MCF 10A (cell line): ENCODE measurements at places on chromosomes 4 and X.

DNA sequence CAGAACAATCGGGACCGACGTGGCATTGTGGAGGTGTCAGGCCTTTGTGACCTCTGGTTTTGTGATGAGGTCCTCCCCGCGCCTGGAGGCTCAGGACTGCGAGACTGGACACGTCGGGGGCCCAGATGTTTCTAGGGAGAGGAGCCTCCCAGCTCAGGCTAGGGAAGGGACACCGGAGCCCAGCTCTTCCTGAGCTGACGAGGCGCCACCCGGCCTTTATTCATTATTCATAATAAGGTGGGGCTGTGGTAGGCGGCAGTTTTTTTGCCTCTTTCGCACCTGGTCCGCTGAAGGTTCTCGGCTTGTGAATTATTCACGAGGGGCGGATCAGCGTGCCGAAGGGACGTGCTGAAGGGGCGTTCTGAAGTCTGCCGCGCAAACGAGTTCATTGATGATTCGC lies 2.3 kb upstream of the UBA1 start:
- peaks cover 18% of the 10 kb centered on the region for H3K4me1 ChIP-seq
- H3K27ac ChIP-seq: peak overlapping the region; percentile 84
- peak overlapping the region; percentile 92 for H3K4me3 ChIP-seq
- peak; percentile 51 for DNase-seq
- H3K27me3 ChIP-seq: peaks cover 11% of the 10 kb centered on the region
- peaks cover 10% of the 10 kb centered on the region for H3K36me3 ChIP-seq

GRCh38 chrX:17737710-17737985 lies 355 bp downstream of the SCML1 start:
- H3K4me3 ChIP-seq: peak overlapping the region; percentile 76
- H3K4me1 ChIP-seq: peaks cover 12% of the 10 kb centered on the region
- peaks cover 10% of the 10 kb centered on the region for H3K27me3 ChIP-seq

DNA sequence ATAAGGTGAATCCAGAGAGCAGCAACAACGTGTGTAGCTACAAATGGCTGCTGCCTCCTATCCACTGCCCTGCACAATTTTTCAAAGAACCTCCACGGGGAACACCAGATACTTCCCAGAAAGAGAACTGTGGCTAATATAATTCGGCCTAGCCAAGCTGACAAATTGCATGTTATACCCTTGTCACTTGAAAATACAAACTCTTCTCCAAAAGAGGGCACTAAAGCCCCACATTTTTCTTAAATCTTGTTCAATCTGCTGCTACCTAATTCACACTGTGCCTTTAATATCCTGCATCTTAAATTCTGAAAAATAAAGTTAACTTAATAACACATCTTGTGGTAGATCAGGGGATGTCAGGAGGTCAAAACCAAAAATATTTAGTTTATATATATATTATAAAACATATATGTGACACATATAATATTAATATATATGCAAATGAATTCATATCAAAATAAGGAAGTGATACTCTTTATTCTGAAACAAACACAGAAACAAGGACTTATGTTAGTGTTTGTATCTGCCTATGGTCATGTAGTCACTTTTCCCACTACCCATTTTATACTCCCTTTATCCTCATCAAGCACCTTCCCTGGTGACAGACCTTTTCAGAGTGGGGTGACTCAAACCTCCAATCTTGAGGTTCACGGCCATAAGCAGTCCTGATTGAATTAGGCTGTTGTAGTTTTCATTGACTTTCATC lies 24.1 kb downstream of the CT45A1 start:
- peak; percentile 27 for DNase-seq
- H3K4me1 ChIP-seq: no peaks in the 10 kb centered on the region
- H3K27me3 ChIP-seq: no peaks in the 10 kb centered on the region
- no peaks in the 10 kb centered on the region for H3K36me3 ChIP-seq
- no peak overlapping the region for H3K4me3 ChIP-seq

GRCh38 chr4:47926667-47927258 lies 12.4 kb upstream of the NFXL1 start:
- DNase-seq: peak; percentile 62
- peaks cover 18% of the 10 kb centered on the region for H3K4me1 ChIP-seq
- no peak overlapping the region for H3K27ac ChIP-seq
- H3K4me3 ChIP-seq: peak overlapping the region; percentile 47
- no peaks in the 10 kb centered on the region for H3K27me3 ChIP-seq

GRCh38 chr4:18463987-18464559 lies 442.5 kb upstream of the LCORL start:
- H3K27ac ChIP-seq: no peak overlapping the region
- H3K4me1 ChIP-seq: peaks cover 14% of the 10 kb centered on the region
- no peak overlapping the region for H3K4me3 ChIP-seq
- H3K36me3 ChIP-seq: no peaks in the 10 kb centered on the region

- no peaks in the 10 kb centered on the region for H3K27me3 ChIP-seq
- no peak overlapping the region for H3K4me3 ChIP-seq
- H3K4me1 ChIP-seq: no peaks in the 10 kb centered on the region
- DNase-seq: no peak
Measured at GRCh38 chrX:151042842-151043241, 59.7 kb downstream of the HMGB3 start.

DNA sequence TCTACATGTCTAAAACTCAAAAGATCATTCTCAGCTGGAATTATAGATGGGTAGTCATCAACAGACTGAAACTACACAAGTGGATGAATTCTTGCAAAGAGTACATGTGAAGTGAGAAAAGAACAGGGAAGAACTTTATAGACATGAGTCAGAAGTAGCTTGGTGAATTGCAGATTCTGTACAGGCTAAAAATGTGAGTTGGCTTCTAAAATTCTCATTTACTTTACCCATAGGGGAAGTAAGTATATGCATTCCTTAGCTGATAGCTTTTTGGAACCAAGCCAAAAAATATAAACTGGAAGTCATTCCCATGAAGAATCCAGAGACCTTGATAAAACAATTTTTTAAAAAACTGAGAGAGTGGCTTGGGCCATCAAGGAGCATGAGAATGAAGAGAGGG lies 584.2 kb upstream of the FTHL17 start:
- peaks cover 34% of the 10 kb centered on the region for H3K27me3 ChIP-seq
- H3K4me1 ChIP-seq: no peaks in the 10 kb centered on the region
- no peak overlapping the region for H3K4me3 ChIP-seq
- no peak for DNase-seq

- no peak overlapping the region for H3K27ac ChIP-seq
- DNase-seq: no peak
Measured at GRCh38 chrX:97704474-97704873, 820.8 kb downstream of the RPA4 start.

DNA sequence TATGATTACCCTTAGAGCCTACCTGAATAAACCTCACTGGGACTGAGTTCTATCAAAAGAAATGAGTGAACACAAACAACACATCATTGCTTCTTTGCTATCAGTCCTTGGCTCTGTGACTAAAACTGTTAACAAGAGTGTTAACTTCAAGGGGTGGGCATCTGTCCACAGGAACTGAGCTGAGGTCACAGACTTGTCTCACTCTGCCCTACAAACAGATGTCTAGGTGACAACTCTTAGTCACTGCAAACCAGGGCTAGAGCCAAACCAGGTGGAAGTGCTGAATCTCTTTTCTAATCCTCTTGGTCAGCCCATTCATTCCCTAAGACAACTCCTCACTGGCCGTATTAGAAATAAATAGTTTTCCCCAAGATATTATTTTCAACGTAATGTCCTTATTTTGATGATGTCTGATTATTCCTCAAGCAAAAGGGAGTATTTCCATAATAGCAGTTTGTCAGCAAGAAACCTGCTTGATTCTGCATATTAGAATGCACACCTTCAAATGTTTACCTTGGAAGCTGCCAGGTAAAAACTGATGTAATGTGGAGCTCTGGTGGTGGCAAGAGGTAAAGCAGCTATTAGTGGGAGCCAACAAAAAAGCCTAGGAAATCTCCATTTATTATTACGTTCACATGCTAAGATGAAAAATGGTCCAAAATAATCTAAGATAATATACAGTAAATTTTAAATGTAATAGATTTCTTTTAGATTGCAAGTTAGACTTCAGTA lies 4.0 kb downstream of the COL25A1 start:
- H3K4me3 ChIP-seq: no peak overlapping the region
- H3K4me1 ChIP-seq: peaks cover 6% of the 10 kb centered on the region
- H3K27ac ChIP-seq: no peak overlapping the region
- peaks cover 8% of the 10 kb centered on the region for H3K27me3 ChIP-seq

DNA sequence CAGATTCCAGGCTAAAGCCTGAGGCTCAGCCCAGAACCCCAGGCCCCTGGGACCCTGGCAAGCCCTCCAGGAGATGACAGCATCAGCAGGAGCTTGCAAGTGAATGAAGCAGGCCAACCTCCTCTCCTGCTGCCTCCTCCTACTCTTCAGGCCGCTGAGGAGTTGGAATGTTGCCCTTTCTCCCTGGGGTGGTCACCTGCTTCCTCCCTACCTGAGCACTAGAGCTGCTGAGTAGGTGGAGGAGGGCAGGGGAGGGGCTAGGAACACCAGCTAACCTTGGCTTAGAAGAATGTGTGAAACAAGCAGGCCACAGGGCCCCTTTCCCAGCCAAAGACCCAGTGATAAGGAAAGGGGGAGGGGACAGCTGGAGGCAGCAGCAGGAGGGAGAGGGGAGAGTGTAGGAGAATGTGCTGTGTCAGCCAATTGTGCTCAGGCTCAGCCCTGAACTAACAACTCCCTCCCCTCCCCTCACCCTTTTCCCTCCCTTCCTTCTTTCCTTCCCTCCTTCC lies 58.0 kb downstream of the PJA1 start:
- no peaks in the 10 kb centered on the region for H3K36me3 ChIP-seq
- no peak overlapping the region for H3K4me3 ChIP-seq

DNA sequence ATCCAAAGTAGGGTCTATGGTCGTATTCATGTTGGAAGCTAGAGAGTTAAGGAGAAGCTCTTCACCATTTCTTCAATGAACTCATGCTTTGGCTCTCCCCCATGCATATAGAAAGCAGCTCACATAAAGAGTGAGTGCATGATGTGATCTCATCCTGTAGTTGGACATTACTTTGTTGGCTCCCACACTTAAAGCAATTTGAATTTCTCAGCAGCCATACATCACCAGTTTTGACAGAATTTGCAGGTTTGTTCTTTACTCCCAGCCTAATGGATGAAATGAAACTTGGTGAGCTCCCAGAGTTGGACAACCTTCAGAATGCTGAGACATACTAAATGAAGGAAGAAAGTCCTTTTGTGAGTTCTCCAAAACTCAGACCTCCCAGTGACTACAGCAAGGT lies 613.5 kb downstream of the IQCM start:
- H3K4me1 ChIP-seq: peaks cover 10% of the 10 kb centered on the region
- H3K27ac ChIP-seq: no peak overlapping the region
- DNase-seq: no peak
- no peaks in the 10 kb centered on the region for H3K36me3 ChIP-seq
- H3K27me3 ChIP-seq: no peaks in the 10 kb centered on the region

GRCh38 chr4:153204247-153204671 lies at the start of gene TRIM2:
Gene TRIM2, plus strand, starts transcription at chr4:153204443. Its CDS starts 88 bp downstream, at chr4:153204531.
- H3K4me3 ChIP-seq: no peak within 1 kb of the TSS
- H3K27ac ChIP-seq: no peak within 1 kb of the TSS
- H3K27me3 ChIP-seq: no peaks in the 10 kb centered on the region
- DNase-seq: no peak
- no peaks in the 10 kb centered on the region for H3K4me1 ChIP-seq
